Activated CD8-positive, alpha-beta memory T cell treated with anti-CD3 and anti-CD28 coated beads for 4 hours (primary cell): ENCODE measurements at places on chromosomes 6 and 20.
A peak's percentile ranks its signal among the peaks of the same experiment; 100 is the strongest.

GRCh38 chr6:14172562-14172961, 55.0 kb downstream of the CD83 start:
- DNase-seq = no peak

DNA sequence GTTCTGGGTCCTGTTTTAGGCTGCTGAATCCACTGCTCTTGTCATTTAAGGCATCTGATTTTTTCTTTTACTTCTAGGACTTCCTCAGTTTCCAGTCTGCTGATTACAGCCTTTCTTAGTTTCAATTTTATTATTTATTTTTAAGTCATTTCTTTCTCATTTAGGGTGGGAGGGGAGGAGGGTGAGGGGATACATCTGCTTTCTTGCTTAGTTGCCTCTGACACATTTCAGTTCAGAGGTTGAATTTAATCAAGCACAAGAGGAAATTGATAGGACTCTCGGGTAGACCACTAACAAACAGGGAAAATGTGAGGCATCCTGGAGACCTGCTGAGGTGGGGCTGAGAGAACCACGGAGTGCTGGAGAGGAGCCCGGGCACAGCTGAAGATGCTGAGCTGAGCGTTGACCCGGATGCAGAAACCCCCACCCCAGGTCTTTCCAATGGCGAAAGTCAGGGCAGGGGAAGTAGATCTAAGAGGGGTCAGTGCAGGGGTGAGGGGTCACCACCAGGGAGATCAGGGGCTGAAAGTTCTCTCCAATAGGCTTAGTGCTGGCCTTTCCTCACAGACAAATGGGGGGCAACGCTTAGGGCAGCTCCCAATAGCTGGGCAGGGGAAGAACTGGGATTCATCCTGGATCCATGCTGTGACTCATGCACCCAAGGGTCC, 7.6 kb upstream of the TREML2 start:
- no peak for DNase-seq

- DNase-seq = no peak
These were observed 37.7 kb upstream of the C20orf144 start for GRCh38 chr20:33624399-33624798.

DNA sequence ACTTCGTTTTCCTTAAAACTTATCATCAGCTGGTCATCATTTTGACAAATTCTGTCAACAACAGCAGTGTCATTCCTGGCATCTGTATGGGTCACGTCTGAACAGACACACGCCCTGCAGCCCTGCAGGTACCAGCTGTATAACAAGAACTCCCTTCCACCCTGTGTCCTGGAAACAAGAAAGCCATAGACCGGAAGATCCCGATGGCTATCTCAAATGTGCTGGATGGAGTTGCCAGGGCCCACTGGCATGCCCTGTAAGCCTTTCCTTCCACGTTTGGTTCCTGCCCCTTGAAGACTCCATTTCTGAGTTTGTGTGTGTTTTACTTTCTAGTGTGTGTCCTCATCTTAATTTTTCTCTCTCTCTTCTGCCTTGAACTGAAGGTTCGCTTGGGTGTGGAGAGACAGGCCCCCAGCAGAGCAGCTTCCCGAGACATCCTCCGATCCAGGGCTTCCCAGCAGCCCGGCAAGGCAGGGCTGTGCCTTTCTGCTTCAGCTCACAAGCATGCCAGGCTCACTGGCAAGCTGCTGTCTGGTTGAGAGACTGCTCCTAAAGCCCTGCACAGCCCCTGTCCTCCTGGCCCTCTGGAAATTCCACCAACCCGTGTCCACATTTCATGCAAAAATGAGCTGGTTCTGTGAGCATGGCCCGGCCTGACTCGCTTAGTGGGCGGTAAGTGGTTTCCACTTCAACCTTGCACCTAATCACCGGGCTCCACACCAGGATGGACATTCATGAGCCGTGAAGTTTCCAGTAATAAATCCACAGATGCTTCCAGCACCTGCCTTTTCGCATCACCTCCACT, 8.7 kb downstream of the GFRA4 start:
- DNase-seq = no peak

GRCh38 chr6:88870717-88871330, 92.6 kb downstream of the RNGTT start:
- peak; percentile 9 for DNase-seq

DNA sequence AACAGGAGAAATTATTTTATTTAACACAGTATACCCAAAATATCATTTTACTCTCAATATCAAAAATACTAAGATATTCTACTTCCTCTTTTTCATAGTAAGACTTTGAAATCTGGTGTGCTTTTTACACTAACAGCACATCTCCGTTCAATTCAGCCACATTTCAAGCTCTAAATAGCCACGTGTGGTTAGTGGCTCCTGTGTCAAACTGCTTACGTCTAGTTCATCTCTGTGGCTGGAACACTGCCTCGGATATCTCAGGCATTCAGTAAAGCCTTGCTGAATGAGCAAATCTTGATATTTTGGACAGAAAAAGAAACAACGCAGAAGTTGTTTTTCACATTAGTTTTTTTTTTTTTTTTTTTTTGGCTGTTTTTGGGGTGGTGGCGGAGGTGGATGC, 136.1 kb downstream of the EYA4 start:
- DNase-seq = no peak

DNA sequence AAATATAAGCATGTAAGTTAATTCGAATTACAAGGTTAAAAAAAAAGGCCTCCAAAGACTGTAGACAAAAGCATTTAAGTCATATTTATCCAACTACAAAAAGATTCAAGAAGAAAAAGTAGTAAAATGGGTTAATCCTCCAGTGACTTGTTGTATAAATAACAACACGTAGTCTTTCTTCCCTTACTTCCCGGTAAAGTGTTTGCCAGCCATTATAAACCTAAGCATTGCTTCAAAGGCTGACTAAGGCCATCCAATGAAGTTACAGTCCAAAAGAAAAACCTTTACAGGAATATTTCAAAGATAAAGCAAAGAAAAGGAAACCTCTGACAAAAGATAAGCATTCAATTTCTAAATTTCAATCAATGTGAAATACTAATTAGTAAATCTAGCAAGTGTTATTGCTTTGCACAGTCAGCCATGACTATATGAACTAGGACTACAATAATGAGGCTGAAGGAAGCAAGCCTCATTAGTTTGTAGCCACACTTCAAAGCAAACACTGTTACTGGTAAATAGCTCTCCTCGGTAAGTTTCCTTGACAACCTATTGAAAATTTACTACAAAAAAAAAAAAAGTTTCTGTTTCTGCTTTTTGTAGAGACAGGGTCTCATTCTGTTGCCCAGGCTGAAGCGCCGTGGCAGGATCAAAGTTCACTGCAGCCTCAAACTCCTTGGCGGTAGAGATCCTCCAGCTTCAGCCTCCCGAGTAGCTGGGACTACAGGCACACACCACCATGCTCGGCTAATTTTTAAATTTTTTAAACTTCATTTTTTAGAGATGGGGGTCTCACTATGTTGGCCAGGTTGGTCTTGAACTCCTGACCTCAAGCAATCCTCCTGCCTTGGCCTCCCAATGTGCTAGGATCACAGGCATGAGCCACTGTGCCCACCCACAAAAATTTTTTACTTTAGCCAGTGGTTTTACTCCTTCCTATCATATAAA, 46.0 kb downstream of the NUDT3 start:
- no peak for DNase-seq

GRCh38 chr6:126945812-126946360, 172.6 kb upstream of the RSPO3 start:
- DNase-seq = no peak
